ENCODE measurements at places on chromosomes 3 and 15. TPM values are rescaled to one million over a fixed set of nuclear protein-coding genes. Genes with fewer than 3 reads are reported as not detected.

DNA sequence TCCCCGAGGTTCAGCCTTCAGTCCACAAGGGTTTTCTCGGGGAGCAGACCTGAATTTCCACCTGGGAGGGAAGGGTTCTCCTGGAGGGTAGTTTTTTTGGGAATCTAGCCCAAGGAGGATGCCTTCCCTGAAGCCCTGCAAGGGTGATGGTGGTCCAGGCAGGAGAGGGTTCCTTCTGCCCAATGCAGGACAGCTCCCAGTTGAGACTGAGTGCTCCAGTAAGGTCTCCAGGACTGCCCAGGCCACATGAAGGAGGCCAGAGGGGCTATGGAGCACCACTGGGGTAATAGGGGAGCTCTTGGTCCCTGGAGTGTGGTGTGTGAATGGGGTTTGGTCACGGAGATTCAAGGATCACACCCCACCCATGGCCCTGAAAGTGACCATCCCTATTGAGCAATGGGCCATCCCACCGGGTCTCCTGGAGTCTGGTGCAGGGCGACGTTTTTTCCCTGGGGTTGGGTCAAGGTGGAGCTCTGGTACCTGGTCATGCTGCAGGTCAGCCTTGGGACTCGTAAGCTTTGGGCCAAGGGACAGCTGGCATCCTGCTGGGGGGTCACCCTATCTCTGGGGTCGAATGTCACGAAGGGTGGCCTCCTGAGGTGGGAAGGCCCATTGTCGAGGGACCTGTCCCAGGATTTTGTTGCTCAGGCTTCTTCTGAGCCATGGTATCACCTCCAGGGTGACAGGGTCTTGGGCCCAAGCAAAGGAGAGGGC is 196.5 kb downstream of the UBE3A start:
- DNase-seq = no peak

- DNase-seq = peak; percentile 7
Observed at GRCh38 chr3:141878817-141879216, 2.4 kb downstream of the ATP1B3 start.

GRCh38 chr3:186826976-186827857 is 15.3 kb upstream of the ADIPOQ start:
- peak; percentile 73 for DNase-seq

The USP13 gene
- 18.5 TPM for total RNA-seq
